ENCODE measurements at places on chromosomes 4 and X. TPM values are rescaled to one million over a fixed set of nuclear protein-coding genes. Genes with fewer than 3 reads are reported as not detected.

RAB39B gene
- total RNA-seq = 5.7 TPM

CFAP47 gene
- 16.8 TPM for total RNA-seq

DNA sequence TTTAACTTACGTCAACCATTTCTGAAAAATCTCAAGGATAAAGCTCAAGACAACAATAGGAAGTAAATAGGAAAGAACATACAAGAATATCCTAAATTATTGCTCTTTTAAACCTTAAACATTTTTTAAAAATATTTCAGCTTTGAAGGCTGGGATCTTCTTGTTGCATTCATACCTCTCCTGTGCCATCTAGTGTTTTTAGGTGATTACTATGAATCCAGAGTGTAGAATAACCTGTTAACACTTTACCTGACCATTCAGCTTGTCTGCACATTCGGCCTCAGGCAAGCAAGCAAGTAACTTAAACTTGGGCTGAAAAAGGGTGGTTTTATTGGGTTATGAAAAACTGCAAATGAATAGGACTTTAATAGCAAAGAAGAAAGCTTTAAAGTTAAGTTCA, 507.8 kb upstream of the INTU start:
- H3K4me3 ChIP-seq = no peak overlapping the region
- H3K36me3 ChIP-seq = no peaks in the 10 kb centered on the region
- no peaks in the 10 kb centered on the region for H3K4me1 ChIP-seq
- DNase-seq = peak; percentile 78
- H3K27me3 ChIP-seq = no peaks in the 10 kb centered on the region
- no peak overlapping the region for H3K27ac ChIP-seq

- no peak for DNase-seq
- no peak overlapping the region for H3K4me3 ChIP-seq
- no peaks in the 10 kb centered on the region for H3K4me1 ChIP-seq
- H3K36me3 ChIP-seq = no peaks in the 10 kb centered on the region
- H3K27ac ChIP-seq = no peak overlapping the region
- H3K27me3 ChIP-seq = no peaks in the 10 kb centered on the region
These were observed 1743.8 kb upstream of the PCDH7 start for GRCh38 chr4:28976369-28976768.

GRCh38 chr4:42654631-42655268, 2.2 kb downstream of the ATP8A1 start:
- DNase-seq = no peak
- peaks cover 16% of the 10 kb centered on the region for H3K4me1 ChIP-seq
- H3K4me3 ChIP-seq = peak overlapping the region; percentile 59
- H3K27me3 ChIP-seq = no peaks in the 10 kb centered on the region
- H3K36me3 ChIP-seq = no peaks in the 10 kb centered on the region

Measured in spinal cord (tissue), 10 donors.